HuH-7 (cell line): ENCODE measurements at places on chromosomes 5 and 9.

DNA sequence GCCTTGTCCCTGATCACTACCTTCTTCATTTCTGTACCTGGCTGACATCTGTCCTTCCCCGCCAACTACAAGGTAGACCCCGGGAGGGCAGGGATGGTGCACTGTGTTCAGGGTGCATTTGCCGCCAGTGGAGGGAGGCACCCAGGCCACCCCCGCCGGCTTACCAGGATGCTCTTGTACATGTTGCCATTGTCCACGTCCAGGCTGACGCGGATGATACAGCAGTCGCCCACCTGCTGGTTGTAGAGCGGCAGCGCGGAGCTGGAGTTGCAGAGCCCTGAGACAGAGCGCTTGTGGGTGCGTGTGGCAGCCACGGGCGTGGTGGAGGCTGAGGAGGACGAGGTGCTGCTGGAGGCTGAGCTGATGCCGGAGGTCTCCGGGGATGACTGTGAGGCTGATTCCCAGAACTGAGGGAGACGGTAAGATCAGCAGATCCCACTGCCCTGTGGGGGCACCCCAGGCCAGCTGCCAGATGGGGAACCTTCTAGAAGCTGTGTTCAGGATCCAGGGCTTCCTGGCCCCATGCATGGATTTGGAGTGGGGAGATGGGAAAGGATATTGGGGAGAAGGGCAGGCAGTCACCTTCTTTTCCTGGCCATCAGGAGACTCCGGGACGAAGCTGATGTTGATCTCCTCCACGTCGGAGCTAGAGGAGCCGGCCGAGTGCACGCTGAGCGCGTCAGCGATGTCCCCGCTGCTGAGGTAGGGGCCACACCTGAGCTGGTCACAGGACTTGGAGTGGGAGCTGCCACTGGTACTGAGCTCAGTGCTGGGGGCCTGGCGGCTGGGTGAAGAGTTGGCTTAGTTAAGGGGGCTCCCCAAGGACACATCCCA, 19.5 kb downstream of the RALGDS start:
- DNase-seq = no peak

DNA sequence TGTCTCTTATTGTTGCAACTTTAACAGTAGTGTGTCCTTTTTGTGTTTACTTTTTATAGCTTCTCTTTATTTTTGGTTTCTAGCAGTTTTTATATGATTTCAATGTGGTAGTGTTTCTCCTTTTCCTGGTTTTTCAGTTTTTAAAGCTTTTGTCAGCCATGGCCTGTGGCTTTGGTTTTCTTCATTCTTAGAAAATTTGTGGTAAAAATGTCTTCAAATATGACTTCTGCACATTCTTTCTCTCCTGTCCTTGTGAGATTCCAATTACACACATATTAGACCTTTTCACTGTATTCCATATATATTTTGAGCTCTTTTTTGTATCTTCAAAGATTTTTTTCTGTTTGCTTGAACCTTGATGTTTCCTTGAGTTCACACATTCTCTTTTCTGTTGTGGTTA, 180.5 kb downstream of the CNTLN start:
- DNase-seq = no peak

DNA sequence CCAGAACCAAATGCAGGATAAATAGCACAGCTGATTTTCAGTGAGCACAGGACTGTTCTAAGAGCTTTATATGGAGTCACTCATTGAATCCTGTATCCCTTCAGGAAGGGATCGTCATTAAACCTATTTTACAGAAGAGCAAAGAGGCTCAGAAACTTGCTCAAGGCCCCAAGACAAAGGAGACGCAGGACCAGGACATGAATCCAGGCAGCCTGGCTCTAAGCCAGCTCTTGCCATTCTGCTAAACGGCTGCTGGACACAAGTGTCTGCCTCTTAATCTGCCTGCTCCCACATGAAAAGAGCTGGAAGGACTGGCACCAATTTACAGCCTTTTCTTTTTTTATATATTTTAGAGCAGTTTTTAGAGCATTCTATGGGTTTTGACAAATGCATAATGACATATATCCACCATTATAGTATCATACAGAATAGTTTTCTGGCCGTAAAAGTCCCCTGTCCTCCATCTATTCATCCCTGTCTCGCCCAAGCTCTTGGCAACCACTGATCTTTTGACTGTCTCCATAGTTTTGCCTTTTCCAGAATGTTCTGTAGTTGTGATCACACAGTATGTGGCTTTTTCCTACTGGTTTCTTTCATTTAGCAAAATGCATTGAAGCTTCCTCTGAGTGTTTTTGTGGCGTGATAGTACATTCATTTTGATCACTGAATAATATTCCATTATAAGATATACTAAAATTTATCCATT, 37.5 kb downstream of the RETREG1 start:
- DNase-seq = no peak

DNA sequence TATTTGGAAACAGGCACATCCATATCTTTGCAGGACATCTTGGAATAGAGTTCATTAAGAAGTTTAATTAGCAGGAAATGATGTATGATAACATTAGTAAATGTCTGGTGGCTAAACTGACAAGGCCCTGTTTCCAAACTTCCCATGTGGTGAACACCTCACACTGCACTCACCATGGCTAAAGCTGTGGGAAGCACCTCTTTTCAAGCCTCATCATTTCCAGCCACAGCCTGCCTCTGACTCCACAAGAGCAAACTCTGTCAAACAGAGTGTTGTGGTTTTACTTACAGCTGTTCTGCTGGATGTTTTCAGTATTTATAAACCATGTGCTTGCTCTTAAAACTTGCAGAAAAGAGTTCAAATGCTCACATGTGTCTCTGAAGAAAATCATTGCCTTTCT, 14.9 kb upstream of the NDUFB6 start:
- DNase-seq = no peak

GRCh38 chr9:106761493-106761892, 101.5 kb upstream of the ZNF462 start:
- no peak for DNase-seq

- no peak for DNase-seq
Measured at GRCh38 chr5:138350563-138350890, 2.0 kb upstream of the KDM3B start.

GRCh38 chr9:98080326-98080725, 23.8 kb downstream of the NANS start:
- DNase-seq = no peak

GRCh38 chr5:136810261-136810801, 445.0 kb upstream of the TRPC7 start:
- no peak for DNase-seq

- no peak for DNase-seq
Measured at GRCh38 chr5:78405829-78406750, 45.7 kb downstream of the SCAMP1 start.

- DNase-seq = no peak
Measured at GRCh38 chr5:85069659-85070640, 685.3 kb upstream of the EDIL3 start.

GRCh38 chr9:137804908-137805630, 72.5 kb upstream of the CACNA1B start:
- no peak for DNase-seq

GRCh38 chr9:89838621-89839020, 233.8 kb downstream of the GADD45G start:
- DNase-seq = no peak

GRCh38 chr9:93120846-93121315, 13.2 kb downstream of the NINJ1 start:
- DNase-seq = no peak

GRCh38 chr9:20561531-20561930, 60.8 kb downstream of the MLLT3 start:
- no peak for DNase-seq
